Activated T-helper 9 cell treated with anti-CD3 and anti-CD28 coated beads, Interleukin-2, amount 50 U/mL, for 16 hours (primary cell): ENCODE measurements at places on chromosomes 7 and 10.

DNA sequence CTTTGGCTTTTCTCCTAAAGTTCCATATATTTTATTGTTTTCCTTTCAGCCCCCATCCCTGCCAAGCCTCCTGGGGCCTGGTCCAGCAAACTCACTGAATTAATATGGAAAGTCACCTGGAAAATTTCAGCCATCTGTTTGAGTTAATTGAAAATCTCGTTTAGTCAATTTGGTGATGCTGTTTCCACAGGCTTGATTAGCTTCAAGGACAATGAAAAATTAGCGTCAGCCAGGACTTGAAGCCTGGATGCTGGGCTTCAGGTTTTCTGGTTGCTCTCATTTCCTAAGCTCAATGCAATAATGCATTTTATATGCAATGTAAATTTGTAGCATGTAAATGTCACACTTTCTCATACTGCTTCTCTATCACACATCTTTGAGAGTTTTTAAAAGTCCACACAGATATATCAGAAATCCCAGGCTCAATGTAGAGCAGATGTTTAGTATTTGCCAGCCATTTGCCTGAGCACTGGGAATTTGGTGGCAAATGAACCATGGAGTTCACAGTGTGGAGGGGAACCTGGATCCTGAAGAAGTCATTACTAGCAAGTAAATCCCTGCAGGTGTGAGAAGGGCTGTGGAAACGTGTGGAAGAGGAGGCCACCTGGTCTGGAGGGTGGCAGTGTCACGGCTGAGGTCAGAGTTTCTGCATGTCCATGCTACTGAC lies 228.5 kb downstream of the PAXIP1 start:
- no peak for DNase-seq

DNA sequence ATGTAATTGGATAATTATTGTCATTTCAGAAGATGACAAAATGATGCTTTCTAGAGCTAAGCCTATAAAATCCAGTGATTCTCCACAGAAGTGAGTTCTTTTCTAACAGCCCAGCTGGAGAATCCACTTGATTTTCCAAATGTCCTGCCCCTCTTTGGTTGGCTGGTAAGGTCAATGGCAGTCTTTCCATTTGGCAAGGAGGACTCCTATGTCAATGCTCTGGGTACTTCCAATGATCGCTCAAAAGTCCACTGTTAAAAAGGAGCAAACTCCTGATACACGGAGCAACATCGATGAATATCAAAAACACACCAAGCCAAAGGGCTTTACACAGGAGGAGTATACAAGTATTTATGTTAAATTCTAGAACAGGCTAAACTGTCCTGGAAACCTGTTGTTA lies 57.8 kb downstream of the STK17A start:
- DNase-seq: no peak

- no peak for DNase-seq
Measured at GRCh38 chr10:69093933-69094332, 6.0 kb downstream of the SRGN start.

DNA sequence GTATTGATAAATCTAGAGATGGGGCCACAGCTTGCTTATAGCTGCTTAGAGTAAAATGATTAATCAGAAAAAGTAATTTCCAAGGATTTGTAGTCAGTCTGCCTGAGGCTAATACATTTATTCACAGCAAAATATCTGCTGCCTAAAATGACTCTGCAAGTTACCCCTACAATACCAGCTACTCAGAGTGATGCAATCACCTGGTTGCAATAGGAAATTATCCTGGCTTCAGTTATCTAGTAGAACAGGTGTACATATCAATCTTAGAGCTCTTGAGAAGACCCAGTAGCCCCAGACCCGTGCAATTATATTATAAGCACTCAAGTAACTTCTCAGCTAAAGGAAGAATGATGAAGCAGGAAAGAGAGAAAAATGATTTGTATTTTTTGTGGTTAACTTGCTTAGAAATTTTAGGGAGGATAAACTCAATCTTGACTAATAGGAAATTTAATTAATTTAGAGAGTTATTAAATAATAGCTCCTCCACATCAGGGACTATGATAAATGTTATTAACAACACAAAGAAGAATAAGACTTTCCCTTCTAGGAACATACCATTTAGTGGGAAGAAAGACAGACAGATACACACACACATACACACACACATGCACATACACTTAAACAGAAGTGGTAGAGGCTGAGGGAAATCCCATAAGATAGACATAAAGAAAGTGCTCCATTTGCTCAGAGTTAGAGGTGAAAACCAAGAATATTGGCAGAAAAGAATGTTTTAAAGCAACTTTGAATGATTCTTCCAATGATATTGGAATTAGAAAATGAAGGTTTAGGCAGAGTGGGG lies 140.4 kb upstream of the PRSS1 start:
- DNase-seq: no peak

DNA sequence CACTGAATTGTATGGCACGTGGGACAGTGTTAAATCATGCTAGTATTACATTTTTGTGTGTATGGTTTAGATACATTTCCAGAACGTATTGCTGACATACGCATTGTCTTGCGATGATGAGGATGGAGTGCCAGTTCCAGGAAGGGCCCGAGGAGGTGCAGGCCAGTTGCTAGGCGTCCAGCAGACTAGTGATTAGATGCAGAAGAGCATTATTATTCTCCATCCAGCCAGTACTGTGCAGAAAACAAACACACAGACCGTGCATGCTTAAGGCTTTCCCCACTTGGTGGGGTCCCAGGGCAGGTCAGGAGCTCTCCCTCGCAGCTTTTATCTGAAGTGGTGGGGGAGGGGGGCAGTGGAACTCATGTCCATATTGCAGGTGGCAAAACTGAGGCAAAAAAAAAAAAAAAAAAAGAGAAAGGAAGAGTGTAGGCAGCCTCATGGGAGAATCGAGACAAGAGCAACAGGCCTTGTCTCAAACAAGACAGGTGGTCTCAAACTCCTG lies 189.2 kb downstream of the CAMK1D start:
- no peak for DNase-seq
